IMR-90 (cell line): ENCODE measurements at places on chromosomes 5 and 9.

GRCh38 chr5:53739111-53739510, 178.7 kb downstream of the NDUFS4 start:
- no peak for DNase-seq

GRCh38 chr9:8265281-8265680, 465.7 kb upstream of the DMAC1 start:
- DNase-seq = no peak

DNA sequence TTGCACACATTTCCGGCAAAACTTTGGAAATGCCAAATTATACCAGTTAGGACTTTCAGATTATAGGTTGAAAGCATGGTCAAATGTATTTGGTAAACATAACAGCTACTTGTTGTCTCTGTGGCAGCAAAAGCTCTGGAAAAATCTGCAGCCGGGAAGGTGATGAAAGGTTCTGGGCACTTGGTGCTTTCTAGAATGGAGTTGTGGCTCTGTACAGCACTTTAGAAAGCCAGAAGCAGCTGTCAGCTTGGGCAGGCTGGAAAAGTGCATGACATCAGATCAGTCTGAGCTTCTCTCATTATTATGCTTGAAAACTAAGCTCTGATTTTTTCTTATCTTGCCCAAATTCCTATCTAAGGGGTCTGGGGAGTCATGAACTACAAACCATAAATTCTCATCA, 118.6 kb upstream of the MAST4 start:
- DNase-seq = no peak

- peak; percentile 81 for DNase-seq
Measured at GRCh38 chr5:91848453-91848852, 465.3 kb upstream of the ARRDC3 start.

DNA sequence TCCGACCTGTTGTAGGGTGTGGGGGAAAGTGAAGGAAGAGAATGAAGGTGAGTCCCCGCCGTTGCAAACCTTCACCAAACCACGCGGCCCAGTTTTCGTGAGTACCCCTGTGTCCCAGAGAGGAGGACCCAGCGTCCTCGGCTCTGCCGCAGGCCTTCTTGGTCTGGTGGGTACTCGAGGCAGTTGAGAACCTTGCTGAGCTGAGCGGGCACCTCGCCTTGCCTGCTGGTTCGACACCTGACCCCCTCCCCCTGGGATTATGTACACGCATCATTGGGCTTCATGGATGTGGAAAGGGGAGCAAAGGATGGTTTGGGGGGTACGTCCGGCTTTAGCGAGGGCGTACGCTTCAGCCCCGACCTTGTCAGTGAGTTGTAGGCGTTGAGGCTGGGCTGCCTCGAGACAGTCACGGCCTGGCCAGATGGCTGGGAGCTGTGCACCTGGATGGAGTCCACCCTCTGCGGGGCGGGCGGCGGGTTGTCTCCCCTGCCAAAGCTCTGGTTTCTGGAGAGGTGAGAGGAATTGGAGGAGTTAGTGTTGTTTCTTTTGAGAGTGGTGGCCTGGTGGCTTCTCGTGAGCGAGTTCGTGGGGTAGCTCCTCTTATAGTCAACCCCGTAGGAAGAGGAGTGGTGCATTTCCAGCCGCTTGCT, 128.1 kb downstream of the SEMA6A start:
- DNase-seq = no peak

GRCh38 chr5:56550227-56550626, 265.1 kb upstream of the MAP3K1 start:
- no peak for DNase-seq

GRCh38 chr5:91266184-91266705, 116.9 kb downstream of the ARRDC3 start:
- peak; percentile 73 for DNase-seq

DNA sequence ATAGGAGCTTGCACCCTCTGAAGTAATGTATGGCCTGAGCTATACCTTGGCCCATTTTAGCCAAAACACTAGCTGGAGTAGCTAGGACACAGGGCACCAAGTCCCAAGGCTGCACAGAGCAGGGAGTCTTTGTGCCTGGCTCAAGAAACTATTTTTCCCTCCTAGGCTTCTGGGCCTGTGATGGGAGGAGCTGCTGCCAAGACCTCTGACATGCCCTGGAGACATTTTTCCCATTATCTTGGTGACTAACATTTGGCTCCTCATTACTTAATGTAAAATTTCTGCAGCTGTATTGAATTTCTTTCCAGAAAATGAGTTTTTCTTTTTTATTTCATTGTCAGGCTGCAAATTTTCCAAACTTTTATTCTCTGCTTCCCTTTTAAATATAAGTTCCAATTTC, 1099.2 kb downstream of the CDH18 start:
- no peak for DNase-seq

DNA sequence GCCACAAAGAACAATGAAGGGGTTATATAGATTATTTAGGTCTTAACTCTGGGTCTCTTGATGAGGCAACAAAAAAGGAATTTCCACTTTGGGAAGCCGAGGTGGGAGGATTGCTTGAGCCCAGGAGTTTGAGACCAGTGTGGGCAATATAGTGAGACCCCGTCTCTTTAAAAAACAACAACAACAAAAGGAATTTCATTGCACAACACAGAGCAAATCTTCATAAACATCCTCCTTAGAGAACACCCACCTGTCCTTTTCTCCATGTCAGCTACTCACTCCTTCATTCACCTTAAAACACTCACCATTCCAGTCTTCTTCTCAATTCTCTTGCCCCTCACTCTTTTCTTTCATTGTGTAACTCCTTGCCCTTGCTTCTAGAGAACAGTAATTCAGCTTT, 39.8 kb upstream of the CEMIP2 start:
- no peak for DNase-seq

DNA sequence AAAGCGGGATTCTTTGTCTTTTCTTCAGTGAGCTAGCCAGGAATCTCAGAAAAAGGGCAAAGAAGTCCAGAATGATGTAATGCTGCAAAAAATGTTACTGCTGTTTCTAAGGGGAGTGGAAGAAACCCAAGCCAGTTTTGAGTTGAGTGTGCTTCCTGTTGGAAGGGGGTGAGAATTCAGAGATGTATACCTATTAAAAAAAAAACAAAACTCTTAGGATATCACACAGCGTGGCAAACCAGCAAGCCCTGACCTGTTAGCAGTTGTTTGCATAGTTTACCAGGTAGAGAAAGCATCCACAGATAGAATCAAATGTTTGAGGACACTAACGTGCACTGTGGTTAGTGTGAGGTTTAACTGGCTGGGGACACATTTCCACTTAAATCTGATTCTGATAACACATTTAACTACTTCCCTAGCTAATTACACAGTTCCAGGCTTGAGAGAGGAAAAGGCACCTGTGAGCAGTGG, 11.4 kb downstream of the BASP1 start:
- peak; percentile 78 for DNase-seq

GRCh38 chr5:142314109-142314508, 10.7 kb downstream of the SPRY4 start:
- DNase-seq = no peak
